ENCODE measurements at places on chromosomes 6 and 20.

GRCh38 chr6:141744971-141745370 is 387.8 kb upstream of the GJE1 start:
- no peak for DNase-seq

- no peak for DNase-seq
Observed at GRCh38 chr6:25524542-25524941, 127.5 kb upstream of the SCGN start.

DNA sequence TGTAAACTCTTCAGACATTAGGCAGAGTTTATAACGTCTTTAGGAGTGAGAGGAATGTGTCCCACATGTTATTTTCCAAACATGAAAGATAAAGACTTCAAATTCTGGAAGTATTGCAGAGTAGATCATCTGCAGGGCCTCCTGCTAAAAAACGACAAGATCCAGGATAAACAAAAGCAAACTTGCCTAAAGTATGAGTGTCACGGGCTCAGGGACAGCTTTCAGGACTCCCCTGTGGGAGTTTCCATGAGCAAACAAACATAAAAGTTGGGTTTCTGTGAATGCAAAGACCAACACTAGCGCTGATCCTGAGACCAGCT is 76.9 kb downstream of the TXNDC5 start:
- DNase-seq = no peak

DNA sequence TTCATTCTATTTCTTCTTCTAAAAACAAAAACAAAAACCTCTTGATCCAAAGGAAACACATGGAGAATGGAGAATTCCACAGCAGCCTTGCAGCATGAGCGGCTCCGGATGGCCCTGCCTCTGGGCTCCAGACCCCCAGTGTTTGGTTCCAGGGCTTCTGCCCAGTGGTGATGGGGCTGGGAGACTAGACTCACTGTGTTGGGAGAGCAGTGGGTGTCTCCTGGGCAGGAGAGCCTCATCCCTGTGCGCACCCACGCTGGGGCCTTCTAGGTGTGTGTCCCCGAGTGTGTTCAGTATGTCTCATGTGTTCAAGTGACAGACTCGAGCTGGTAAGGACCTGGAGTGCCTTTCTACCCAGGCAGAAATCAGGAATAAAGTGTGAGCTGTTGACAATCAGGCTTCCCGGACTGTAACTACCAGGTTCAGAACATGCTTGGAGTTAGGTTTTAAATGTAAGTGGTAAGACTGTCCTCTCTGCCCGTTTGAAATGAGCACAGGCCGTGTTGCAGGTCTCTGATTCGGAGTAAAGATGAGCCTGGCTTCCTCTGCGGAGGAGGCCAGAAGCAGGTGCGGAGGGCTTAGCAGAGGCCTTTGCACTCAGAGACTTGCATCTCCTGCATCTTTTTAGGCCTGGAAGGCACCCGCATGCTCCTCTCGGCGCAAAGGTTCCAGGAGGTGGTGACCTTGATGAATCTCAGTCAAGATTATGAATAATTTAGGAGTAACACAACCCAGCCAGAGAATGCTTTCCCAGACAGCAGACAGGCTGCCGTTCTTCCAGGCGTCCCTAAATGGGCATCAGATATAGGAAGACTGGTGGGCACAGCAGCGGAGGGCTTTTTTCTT is 253.6 kb downstream of the CDH26 start:
- DNase-seq = no peak

DNA sequence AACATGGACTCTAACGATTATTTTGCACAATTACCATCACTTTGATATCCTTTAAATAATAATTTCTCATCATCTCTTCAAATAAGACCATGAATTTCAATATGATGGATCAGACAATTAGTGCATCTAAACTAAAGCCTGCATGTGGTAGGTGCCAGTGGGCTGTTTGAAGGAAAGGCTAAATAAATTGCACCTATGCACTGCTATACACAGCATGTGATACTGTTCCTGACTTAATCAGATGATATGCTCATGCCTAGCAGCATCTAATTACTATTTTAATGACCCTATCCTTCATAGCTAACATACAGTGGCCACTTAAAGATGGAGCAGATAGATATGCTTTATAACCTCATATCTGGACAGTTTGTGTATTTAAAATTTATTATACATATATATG is 731.6 kb upstream of the MANEA start:
- no peak for DNase-seq

GRCh38 chr6:28953039-28953584 is 29.3 kb upstream of the TRIM27 start:
- peak; percentile 78 for DNase-seq

- no peak for DNase-seq
Observed at GRCh38 chr20:46260480-46260879, 47.8 kb downstream of the CDH22 start.

DNA sequence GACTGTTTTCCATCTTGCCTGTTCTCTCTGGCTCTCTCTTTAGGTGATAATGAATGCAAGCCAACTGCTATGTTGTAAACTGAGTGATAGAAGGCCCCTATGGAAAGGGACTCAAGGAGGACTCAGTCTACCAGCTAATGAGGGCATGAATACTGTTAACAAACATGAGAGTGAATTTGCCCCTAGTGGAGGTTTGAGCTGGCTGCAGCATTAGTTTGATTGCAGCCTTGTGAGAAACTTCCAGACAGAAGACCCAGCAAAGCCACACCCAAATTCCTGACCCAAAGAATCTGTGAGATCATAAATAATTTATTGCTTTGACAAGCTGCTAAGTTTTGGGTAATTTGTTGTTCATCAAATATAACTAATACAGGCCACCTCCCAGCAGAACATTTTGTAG is 50.0 kb upstream of the PLCB1 start:
- DNase-seq = no peak

- DNase-seq = peak; percentile 3
Observed at GRCh38 chr6:108464418-108465097, 96.2 kb upstream of the FOXO3 start.

- peak; percentile 63 for DNase-seq
Observed at GRCh38 chr20:38633577-38634093, 32.0 kb downstream of the ARHGAP40 start.

- DNase-seq = peak; percentile 34
Observed at GRCh38 chr6:105363100-105363754, 39.7 kb downstream of the PREP start.

DNA sequence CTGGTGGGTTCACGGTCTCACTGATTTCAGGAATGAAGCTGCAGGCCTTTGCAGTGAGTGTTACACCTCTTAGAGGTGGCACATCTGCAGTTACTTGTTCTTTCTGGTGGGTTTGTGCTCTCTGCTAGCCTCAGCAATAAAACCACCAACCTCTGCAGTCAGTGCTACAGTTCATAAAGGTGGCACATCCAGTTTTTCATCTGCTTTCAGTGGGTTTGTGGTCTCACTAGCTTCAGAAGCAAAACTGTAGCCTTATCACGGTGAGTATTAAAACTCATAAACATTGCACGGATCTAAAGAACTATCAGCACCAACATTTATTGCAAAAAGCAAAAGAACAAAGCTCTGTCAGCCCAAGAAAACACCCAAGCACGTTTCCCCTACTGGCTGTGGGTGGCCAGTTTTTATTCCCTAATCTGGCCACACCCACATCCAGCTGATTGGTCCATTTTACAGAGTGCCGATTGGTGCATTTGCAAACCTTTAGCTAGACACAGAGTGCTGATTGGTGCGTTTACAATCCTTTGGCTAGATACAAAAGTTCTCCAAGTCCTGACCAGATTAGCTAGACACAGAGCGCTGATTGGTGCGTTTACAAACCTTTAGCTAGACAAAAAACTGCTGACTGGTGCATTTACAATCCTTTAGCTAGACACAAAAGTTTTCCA is 3.4 kb upstream of the TMEM14C start:
- no peak for DNase-seq

- DNase-seq = no peak
Observed at GRCh38 chr6:28254121-28254519, 2.1 kb upstream of the ZKSCAN4 start.

DNA sequence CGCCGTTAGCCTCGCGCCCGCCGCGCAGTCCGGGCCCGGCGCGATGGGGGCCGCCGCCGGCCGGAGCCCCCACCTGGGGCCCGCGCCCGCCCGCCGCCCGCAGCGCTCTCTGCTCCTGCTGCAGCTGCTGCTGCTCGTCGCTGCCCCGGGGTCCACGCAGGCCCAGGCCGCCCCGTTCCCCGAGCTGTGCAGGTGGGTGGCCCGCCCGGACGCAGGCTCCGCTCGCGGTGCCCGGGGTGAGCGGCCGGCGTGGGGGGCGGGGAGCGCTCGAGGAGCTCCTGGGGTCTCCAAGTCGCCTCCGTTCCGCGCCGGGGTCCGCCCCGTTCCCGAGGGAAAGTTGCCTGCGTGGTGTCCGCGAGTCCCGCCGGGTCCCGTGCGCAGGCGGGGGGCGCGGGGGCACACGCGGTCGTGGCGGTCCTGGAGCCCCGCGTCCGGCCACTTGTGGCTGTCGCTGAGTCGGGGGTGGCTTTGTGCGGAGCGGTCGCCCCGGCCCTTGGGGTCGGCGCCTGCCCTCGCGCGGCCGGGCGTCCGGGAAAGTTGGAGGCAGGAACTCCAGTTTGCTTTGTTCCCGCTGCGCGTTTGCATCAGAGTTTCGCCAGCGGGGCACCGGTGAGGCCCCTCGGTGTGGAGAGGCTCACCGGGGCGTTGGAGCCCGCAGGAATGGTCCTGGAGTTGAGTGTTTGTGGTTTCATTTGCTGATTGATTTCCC is 476 bp downstream of the IGF2R start:
- DNase-seq = no peak

DNA sequence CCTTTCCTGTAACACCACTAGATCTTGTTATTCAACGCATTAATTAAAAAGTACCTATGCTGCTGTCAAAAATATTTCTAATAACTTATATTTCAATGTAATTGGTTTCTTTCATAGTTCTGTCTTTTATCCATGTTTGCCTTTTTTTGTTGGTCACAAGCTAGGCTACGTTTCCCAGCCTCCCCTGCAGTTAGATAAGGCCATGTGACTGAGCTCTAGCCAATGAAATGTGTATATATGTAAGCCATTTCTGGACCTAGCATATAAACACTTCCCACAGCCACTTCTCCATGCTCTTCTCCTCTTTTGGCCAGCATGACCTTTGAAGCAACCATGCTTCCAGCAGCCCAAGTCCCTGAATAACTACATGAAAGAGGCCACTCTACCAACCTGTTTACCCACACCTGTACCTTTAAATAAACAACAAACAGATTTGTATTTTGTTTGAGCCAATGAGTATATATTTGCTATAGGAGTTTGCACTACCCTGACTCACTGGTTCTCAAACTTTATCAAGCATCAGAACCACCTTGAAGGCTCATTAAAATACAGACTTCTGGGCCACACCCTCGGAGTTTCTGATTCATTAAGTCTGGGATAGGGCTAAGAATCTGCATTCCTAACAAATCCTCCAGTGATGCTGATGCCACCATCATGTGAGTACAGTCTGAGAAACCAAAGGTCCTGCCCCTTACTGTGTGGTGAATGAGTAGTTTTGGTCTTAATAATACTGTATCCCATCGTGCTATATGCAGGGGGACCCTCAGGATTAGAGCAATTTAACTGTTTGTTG is 45.6 kb upstream of the BEND6 start:
- no peak for DNase-seq

DNA sequence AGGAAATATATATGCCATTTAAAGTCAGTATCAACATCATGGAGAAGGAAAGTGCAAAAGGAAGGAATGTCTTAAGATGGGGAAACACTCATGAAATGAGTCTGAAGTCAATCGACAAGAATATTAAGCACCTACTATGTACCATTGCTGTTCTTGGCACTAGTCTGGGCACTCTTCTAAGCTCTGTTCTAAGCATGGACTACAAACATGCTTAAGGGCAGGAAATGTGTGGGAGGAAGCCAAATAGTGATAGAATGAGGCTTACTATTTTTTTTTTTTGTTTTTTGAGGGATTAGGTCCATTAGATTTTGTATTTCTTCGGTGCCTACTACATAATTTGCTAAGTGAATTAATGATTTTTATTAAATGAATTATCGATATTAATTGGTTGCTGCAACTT is 83.8 kb upstream of the SUPT3H start:
- no peak for DNase-seq

DNA sequence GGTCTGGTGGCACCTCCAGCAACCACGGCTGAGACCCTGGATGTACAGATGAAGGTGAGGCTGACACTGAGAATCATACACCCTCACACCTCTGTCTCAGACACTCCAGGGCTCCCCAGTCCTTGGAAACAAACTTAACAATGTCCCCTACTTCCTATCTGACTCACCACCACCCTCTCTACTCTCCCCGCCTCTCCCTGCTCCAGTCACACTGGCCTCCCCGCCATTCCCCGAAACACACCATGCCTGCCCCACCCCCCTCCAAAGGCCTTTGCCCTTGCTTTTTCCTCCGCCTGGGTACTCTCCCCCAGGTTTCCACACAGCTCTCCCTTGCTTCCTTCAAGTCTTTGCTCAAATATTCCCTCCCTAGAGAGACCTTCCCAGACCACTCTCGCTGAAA is 16.3 kb downstream of the BPI start:
- no peak for DNase-seq

DNA sequence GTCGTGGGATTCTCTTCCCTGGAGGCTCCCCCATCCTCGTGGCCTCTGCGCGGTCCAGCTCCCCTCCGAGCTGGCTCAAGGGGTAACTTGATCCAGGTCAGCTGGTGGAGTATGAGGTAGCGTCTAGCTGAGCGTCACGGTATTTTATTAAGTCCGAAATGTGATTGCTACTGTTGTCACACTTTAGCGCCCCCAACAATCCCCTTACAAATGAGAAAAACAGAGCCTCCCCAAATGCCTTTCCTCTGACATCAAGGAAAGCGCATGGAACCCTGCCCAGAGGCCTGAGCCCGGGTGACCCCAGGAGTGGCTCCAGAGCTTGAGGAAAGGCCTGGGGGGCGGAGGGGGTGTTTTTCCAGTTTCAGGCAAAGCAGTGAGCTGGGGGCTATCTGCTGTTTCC is 192.4 kb downstream of the ZMYND8 start:
- DNase-seq = no peak

- peak; percentile 36 for DNase-seq
Observed at GRCh38 chr20:2840967-2841531, 504 bp downstream of the VPS16 start.

DNA sequence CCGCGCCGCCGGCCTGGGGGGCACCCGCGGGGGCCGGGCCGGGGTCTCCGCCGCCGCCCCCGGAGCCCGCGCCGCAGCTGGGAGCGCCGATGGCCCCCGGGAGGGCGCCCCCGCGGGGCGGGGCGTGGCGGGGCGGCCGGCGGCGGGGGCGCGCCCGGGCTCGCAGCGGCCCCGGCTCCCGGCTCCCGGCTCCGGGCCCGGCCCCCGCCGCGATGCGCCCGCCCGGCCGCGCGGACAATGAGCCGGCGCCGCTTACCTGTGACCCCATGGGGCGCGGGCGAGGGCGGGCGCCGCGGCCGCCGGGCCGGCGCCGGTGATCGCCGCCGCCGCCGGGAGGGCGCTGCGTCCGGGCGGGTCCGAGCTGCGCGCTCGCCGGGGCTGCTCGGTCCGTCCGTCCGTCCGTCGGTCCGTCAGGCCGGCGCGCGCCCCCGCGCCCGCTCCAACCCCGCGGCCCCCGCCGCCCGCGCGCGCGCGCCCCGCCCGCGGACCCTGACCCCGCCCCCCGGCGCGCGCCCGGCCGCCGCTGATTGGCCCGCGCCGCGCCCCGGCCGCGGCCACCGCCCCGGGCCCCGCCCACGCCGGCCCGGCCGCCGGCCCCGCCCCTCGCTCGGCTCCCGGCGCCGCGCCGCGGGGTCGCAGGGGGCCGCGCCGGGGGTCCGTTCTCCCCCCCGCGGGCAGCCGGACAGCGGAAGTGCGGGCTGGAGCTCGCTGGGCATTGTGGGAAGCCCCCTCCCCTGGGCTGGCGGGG is at the start of gene ZBTB46:
ZBTB46 (minus strand) TSS at position 424 of the 748 bp plus-strand sequence. CDS start 40,507 bp downstream, outside the sequence.
- no peak for DNase-seq

All from NCI-H2227 treated with DMSO at 0.1 percent for 48 hours (cell line).